ENCODE measurements at places on chromosomes 11 and 22.
A peak's percentile ranks its signal among the peaks of the same experiment; 100 is the strongest.

GRCh38 chr11:82738091-82738490, 4.4 kb upstream of the FAM181B start:
- no peak for DNase-seq

GRCh38 chr11:96246718-96247552, 96.1 kb downstream of the MAML2 start:
- DNase-seq: no peak

- DNase-seq: peak; percentile 58
These were observed 125.0 kb downstream of the NTM start for GRCh38 chr11:131495423-131495822.

DNA sequence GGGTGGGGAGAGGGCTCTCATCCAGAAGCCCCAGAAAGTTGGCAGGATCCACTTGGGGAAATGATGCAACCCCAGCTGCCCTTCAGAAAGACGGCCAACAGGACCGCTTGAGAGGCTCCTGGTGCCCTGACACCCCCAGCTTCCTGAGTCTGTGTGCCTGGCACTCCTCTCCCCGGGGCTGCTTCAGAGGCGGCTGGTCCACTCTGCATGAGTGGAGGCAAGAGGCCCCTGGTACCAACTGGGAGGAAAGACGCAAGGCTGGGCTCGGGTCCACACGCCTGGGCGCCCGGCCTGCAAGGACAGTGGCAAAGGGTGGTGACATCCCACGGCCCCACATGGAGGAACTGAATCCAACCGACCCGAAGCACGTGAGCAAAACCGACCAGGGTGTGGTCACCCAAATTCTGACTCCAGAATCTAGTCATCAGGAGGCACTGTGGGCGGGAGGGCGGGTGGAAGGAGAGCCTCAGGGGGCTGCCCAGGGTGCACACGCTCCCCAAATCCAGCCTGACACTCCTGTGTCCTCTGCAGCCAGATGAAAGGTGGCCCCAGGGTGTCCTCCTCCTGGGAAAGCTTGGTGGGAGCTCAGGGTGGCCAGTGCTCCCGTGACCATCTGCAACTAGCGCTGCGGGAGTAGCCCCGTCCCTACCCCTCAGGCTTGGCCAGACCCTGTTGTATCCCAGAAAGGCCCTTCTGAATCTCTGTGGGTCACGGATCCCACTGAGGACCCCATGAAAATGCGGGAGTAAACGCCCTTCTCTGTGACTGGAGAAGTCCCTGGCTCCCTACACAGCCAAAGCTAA, 3.7 kb downstream of the RNH1 start:
- no peak for DNase-seq

- DNase-seq: no peak
These were observed 599.2 kb upstream of the LUZP2 start for GRCh38 chr11:23897453-23898286.

GRCh38 chr11:6400431-6401345, 10.4 kb downstream of the SMPD1 start:
- no peak for DNase-seq

DNA sequence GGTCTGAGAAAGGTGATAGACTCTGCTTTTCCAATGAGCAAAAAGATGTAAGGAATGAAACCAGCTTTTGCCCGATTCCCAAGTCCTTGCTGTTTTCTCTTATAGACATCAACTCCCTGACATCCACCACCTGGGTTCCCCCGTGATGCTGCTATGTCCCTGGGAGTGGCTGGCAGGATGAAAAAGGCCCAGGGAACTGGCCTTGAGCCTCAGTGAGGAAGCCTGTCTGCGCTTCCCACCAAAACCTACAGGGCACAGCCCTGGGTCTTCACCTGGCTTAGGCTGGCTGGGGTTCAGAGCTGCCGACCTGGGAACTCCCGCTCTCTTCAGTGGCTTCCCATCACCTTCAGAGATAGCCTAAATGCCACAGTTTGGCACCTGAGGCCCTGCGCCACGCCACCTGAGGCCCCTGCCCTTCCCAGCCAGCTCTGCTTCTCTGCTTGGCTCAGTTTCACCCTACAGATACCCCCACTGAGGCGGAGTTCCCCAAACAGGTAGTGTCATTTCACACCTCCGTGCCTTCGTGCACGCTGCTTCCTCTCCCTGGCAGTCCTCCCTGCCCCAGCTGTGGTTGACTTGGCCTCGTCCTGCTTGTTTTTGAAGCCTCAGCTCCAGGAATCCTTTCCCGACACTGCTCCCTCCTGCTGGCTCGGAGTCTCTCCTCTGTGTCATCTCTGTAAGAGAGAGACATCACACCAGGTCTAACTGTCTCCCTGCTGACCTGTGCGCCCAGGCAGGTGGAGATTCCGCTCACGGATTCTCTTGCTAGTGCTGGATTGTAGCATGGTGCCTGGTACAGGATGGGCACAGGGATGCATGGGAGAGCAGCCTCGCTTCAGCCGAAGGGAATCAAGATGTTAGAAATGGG, 10.7 kb downstream of the SLC37A2 start:
- no peak for DNase-seq

- no peak for DNase-seq
These were observed 8.8 kb downstream of the SCGB2A1 start for GRCh38 chr11:62217191-62217748.

- no peak for DNase-seq
These were observed 9.1 kb upstream of the SERHL2 start for GRCh38 chr22:42544686-42545085.

DNA sequence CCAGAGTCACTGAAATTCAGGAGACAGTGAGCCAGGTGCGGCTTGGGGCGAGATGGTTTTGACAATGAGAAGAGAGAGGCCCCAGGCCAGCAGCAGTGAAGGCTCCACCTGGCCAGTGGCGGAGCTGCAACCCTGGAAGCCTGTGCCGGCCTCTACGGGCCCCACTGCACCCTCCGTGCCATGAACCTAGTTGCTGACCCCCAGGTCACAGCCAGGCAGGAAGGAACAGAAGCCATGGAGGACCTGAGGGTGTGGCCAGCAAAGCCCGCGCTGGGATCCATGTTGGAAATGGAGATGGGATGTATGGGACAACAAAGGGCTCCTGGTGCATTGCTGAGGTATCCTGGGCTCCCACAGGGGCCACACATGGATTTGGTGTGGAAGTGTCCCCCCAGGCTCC, 1528.5 kb downstream of the BRD1 start:
- DNase-seq: no peak

GRCh38 chr11:107268977-107269376, 188.6 kb downstream of the CWF19L2 start:
- no peak for DNase-seq

DNA sequence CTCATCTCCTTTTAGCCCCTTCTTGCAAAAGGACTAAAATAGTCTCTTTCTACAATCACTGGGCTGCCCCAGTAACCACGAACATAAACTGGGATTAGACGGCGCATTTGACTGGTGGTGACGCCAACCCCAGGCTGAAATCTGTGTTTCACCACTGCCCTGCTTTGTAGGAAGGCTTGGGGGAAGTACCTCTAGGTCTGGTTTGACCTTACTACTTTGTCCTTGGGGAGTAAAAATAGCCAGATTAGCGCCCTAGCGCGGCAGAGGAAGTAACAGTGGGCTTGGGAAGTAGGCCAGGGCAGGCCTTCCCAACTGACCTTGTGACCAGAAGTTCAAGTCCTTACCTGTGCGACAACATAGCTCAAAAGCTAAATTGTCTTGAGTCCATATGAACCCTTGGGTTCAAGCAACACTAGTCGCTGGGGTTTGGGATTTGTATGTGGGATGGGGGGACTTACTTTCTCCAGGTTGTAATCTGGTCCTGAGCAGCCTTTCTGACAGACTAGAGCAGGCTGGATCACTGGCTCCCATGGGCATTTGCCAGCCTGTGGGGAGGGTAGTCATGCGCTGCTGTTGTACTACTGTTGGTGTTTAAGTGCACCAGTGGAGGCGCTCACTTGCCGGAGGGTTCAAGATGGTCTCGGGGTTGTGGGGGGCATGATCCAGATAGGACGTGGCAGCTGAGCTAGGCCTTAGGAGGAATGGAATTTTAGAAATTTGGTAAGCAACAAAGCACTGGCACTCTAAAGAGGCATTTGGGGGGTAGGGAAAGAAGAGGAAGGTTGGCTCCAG, 953 bp upstream of the PACS1 start:
- DNase-seq: no peak

DNA sequence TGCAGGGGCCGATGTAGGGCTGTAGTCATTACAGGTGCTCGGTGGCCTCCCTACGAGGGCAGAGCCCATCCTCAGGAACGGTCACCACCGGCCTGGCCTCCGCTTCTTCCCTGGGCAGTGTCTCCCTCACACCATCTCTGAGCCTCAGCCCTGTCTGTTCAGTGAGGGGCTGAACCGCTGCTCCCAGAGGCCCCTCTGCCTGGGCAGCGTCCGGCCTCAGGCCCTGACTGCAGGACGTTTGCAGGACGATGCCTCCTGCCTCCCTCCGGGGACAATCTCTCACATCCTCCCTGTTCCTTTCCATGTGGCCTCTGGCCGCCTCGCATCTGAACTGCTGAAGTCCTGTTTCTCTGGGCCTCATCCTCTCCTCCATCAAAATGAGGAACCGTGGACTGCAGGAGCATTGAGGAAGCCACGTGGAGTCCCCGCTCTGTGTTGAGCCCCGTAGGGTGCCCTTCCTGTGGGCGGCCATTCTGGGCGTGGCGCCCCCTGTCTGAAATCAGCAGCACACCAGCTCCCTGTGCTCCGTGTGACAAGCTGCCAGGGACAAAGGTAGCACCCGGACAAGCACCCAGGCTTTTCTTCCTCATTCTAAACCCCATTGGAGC, 933.5 kb downstream of the BRD1 start:
- no peak for DNase-seq

DNA sequence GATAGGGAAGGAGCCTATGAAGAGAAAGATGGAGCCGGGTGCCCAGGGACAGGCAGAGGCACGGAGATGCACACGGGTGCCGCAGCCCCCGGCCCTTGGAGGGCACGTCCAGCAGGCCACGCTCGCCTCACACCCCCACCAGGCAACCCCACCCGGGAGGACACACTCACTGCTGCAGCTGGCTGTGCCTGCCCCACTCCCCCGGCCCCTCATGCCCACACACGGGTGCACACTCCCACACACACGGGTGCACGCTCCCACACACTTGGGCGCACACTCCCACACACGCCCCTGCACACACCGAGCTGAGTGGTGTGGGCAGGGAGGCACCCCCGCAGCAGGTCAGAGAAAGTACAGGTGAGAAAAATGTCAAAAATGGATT, 1.1 kb downstream of the MOB2 start:
- DNase-seq: no peak

GRCh38 chr11:120198787-120199469, 11.9 kb upstream of the OAF start:
- DNase-seq: no peak

DNA sequence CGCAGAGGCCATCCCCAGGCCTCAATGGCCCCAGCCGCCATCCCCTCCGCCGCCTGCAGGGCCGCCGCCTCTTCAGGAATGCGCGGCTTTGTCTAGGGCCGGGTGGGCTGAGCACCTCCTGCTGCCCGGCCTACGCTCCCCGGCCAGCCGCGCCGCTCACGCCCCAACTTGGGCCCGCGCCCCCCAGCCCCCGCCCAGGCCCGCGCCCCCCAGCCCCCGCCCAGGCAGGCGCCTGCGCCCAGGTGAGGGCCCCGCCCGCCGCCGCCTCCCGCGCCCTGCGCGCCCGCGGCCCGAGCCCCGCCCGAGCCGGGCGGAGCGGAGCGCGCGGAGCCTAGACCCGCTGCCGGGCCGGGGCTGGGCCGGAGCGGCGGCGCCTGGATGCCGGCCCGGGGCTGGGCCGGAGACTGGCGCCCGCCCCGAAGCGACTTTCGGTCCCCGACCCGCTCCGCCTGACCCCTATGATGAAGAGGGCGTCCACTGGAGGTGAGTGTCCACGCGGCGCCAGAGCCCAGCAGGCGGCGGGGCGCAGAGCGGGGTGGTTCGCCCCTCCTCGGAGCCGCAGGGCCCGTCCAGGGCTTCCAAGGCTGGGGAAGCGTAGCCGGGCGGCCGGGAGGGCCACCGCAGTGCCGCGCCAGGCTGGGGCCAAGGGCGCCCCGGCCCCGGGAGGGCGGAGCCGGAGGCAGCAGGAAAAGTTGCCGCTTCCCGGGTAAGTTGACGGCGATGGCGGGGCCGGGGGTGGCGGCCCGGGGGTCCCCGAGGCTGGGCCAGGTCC, 34.3 kb upstream of the PRODH start:
- DNase-seq: no peak

GRCh38 chr22:38114484-38115398, 4.3 kb upstream of the BAIAP2L2 start:
- DNase-seq: peak; percentile 18

GRCh38 chr11:126190792-126191191, 20.7 kb downstream of the RPUSD4 start:
- DNase-seq: no peak

GRCh38 chr11:21529187-21529586, 663.7 kb upstream of the ANO5 start:
- DNase-seq: no peak

GRCh38 chr11:105793092-105793491, 183.2 kb downstream of the GRIA4 start:
- DNase-seq: no peak

DNA sequence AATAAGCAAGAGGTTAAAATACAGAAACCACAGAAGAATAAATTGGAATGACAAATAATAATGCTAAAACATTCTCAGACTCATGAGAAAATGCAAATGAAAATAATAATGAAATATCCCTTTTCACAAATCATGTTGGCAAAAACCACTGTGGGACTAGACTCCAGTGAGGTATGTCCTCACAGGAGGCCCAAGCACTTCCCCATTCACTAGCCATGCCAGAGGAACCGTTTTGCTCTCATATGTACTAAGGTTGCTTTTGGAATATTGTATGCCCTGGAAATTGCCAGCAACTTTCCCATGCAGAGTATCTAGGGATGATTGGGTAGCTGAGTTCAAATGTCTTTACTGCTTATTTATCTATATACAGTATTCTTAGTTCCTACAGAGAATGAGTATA, 106.2 kb upstream of the CHORDC1 start:
- DNase-seq: no peak

- DNase-seq: no peak
These were observed 139.0 kb upstream of the NTM start for GRCh38 chr11:131231317-131231940.

DNA sequence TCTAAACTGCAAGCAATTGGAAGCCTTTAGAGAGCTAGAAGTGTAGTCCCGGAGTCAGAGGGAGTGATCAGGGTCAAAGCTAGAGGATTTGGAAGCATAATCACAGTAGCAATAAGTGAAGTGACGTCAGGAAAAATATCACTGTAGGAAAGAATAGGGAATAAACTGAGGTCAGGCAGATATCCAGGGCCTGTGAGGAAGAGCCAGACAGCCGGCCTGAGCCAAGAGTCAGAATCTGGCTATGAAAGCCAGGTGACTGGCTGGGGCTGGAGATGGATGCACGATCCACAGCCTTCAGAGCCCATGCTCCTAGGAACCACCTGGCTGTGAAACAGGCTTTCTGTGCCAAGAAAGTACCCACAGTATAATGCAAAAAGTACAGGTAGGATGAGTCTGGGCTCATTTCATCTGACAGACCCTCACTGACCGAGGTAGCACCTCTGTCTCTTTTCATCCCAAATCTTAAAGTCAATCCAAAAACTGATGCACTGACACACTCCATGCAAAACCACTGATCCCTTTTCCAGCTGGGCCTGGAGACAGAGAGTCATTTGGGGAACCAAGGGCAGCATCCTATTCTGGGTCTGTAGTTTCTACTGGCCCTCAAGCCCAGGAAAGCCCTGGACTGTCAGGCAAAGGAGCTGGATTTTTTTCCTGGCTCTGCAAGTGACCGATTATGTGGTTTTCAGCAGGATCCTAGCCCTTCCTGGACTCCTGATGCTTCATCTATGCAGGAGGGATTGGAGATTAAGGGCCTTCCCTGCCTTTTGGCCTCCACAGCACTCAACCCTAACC, 21.3 kb downstream of the TRIM66 start:
- DNase-seq: no peak
